ENCODE measurements at places on chromosomes 1 and 21.

DNA sequence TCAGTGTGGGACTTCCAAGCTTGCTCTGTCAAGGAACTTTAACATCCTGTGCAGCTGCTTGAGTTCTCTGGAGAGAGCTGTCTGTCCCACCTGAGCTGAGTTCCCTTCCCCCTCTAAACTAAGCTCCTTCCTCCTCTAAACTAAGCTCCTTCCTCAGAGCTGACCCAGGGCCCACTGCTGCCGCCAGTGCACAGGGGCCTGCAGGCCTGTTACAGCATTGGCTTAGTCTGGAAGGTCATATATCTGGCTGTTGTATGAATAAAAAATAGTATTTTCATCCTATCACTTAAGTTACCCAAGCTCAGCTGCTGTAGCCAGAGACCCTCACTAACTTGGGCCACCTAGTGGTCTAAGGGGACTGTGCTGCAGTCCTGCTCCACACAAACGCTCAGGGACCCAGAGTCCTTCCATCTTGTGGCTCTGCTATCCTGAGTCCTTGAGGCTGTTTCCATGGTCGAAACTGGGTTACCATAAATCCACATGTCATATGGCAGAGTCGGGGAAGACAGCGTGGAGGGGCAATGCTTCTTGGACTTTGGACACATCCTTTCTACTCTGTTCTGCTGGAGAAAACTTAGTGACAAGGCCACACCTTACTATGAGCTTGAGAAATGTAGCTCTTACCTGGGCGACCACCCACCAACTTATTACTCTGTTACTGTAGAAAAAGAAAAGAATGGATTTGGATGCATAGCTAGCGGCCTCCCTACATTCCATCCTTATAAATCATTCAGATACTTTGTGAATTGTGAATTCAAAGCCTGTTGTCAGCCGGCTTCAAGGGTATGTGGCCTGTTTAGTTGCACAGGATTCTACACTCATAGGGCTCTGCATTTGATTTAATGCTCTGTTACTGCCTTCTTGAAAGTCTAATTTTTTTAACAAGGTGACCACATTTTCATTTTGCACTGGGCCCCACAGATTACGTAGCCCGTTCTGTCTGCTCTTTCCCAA, 71.4 kb upstream of the GCLM start:
- H3K36me3 ChIP-seq, result no peaks in the 10 kb centered on the region
- DNase-seq, result peak; percentile 44
- H3K4me3 ChIP-seq, result no peak overlapping the region

GRCh38 chr21:43207043-43207315, 38.2 kb downstream of the CRYAA start:
- no peaks in the 10 kb centered on the region for H3K36me3 ChIP-seq
- no peak overlapping the region for H3K4me3 ChIP-seq
- no peak for DNase-seq

DNA sequence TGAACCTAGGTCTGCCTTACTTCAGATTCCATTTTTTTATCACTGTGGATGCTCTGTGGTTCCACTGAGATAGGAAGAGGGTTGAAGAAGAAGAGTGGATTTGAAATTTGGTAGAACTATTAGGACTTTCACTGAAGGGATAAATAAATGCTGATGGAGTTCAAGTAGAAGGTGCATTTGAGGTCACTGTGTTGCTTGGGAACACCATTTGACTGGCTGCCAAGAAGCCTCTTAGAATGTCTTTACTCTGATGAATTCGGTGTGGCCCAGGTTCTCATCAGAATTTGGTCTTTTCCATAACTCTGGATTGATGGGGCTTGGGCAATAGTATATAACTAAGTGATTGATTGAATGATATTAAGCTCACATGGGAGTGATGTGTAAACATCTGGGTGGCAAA, 11.9 kb downstream of the XPR1 start:
- H3K27me3 ChIP-seq, result no peaks in the 10 kb centered on the region
- H3K27ac ChIP-seq, result no peak overlapping the region
- peaks cover 3% of the 10 kb centered on the region for H3K36me3 ChIP-seq
- no peak for DNase-seq
- no peak overlapping the region for H3K4me3 ChIP-seq
- no peaks in the 10 kb centered on the region for H3K4me1 ChIP-seq

- H3K27me3 ChIP-seq, result peaks cover 4% of the 10 kb centered on the region
- no peak overlapping the region for H3K4me3 ChIP-seq
- no peaks in the 10 kb centered on the region for H3K36me3 ChIP-seq
- DNase-seq, result no peak
- peaks cover 19% of the 10 kb centered on the region for H3K4me1 ChIP-seq
- H3K27ac ChIP-seq, result no peak overlapping the region
Measured at GRCh38 chr1:2020310-2020655, 1.1 kb downstream of the GABRD start.

GRCh38 chr1:30855686-30856259, 52.8 kb downstream of the SDC3 start:
- no peak overlapping the region for H3K27ac ChIP-seq
- no peak overlapping the region for H3K4me3 ChIP-seq
- no peak for DNase-seq
- H3K27me3 ChIP-seq, result peaks cover 23% of the 10 kb centered on the region
- no peaks in the 10 kb centered on the region for H3K36me3 ChIP-seq

- no peak for DNase-seq
- H3K27me3 ChIP-seq, result no peaks in the 10 kb centered on the region
- H3K4me3 ChIP-seq, result no peak overlapping the region
- no peaks in the 10 kb centered on the region for H3K4me1 ChIP-seq
- no peak overlapping the region for H3K27ac ChIP-seq
Measured at GRCh38 chr1:150309758-150310508, 11.4 kb upstream of the PRPF3 start.

- no peaks in the 10 kb centered on the region for H3K36me3 ChIP-seq
- DNase-seq, result no peak
- no peaks in the 10 kb centered on the region for H3K4me1 ChIP-seq
- H3K27me3 ChIP-seq, result no peaks in the 10 kb centered on the region
Measured at GRCh38 chr1:180521474-180522212, 19.3 kb upstream of the ACBD6 start.

DNA sequence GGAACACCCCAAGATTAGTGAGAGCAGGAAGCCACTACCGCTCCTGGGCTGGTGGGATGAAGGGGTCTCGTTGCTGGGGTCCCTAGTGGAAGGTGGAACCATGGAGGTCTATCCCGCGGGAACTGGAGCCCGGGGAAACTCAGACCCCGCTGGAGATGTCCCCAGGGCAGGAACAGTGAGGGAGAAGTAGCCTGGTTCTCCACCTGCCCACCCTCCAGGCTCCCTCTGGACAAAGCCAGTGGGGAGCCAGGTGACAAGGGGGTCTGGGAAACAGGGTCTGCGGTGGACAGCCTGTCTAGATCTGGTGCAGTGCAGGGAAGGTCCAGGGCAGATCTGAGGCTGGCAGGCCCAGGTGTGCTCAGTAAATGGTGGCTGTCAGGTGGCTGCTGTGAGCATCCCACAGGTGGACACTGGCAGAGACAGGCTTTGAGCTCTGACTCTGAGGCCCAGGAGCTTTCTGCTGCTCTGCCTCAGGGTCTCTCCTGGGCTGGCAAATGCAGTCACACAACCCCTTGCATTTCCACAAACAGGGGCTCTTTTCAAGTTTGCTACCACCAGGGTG, 88.0 kb upstream of the TLR5 start:
- H3K4me3 ChIP-seq, result no peak overlapping the region
- H3K27me3 ChIP-seq, result no peaks in the 10 kb centered on the region
- no peak overlapping the region for H3K27ac ChIP-seq
- DNase-seq, result no peak
- H3K36me3 ChIP-seq, result no peaks in the 10 kb centered on the region

DNA sequence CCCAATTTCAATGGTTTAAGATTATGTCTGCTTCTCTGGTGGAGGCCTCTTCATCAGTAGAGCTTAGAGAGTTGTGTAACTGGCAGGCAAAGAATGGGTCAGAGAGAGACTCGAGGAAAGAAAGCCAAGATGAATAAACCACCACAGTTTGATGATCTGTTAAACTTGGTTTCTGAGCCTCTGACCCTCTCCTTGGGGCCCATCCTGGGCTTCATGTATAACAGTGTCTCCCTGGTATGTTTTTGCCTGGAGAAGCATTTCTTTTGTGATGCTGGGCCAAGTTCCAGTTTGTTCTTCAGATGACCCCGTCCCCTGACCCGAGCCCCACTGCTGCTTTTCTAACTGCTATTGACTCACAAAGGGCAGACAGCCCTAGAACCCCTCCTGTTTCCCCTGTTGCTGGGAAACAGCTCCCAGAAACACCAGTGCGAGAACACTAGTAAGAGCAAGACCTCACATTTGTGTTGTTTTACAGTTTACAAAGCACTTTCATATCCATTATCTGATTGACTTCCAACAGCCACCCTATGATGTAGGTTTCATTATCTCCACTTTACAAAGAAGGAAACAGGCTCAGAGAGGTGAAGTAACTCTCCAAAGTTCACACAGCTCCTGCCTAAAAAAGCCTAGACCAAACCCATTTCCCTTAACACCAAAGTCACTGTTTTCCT, 9.0 kb downstream of the CD2 start:
- H3K27ac ChIP-seq, result no peak overlapping the region
- H3K4me1 ChIP-seq, result peaks cover 27% of the 10 kb centered on the region
- H3K36me3 ChIP-seq, result no peaks in the 10 kb centered on the region
- no peaks in the 10 kb centered on the region for H3K27me3 ChIP-seq
- H3K4me3 ChIP-seq, result no peak overlapping the region
- no peak for DNase-seq

DNA sequence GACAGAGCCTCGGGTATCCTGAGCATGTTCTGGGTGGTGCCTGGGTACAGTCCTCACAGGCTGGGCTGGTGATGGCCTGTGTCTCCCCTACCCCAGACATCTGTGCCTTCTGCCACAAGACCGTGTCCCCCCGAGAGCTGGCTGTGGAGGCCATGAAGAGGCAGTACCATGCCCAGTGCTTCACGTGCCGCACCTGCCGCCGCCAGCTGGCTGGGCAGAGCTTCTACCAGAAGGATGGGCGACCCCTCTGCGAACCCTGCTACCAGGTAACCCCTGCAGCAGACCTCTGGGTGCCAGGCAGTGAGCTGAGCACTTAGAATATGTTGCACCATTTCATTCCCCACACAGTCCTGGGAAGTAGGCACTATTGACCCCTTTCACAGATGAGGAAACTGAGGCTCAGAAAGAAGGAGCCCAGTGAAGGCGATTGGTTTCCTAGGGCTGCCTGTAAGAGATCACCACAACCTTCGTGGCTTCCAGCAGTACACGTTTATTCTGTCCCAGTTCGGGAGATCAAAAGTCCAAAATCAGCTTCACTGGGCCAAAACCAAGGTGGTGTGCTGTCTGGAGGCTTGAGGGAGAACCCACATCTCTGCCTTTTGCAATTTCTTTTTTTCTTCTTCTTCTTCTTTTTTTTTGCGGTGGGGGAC, 11.8 kb downstream of the FBLIM1 start:
- no peaks in the 10 kb centered on the region for H3K27me3 ChIP-seq
- no peak overlapping the region for H3K27ac ChIP-seq
- no peaks in the 10 kb centered on the region for H3K4me1 ChIP-seq
- H3K4me3 ChIP-seq, result no peak overlapping the region
- no peak for DNase-seq
- H3K36me3 ChIP-seq, result no peaks in the 10 kb centered on the region

DNA sequence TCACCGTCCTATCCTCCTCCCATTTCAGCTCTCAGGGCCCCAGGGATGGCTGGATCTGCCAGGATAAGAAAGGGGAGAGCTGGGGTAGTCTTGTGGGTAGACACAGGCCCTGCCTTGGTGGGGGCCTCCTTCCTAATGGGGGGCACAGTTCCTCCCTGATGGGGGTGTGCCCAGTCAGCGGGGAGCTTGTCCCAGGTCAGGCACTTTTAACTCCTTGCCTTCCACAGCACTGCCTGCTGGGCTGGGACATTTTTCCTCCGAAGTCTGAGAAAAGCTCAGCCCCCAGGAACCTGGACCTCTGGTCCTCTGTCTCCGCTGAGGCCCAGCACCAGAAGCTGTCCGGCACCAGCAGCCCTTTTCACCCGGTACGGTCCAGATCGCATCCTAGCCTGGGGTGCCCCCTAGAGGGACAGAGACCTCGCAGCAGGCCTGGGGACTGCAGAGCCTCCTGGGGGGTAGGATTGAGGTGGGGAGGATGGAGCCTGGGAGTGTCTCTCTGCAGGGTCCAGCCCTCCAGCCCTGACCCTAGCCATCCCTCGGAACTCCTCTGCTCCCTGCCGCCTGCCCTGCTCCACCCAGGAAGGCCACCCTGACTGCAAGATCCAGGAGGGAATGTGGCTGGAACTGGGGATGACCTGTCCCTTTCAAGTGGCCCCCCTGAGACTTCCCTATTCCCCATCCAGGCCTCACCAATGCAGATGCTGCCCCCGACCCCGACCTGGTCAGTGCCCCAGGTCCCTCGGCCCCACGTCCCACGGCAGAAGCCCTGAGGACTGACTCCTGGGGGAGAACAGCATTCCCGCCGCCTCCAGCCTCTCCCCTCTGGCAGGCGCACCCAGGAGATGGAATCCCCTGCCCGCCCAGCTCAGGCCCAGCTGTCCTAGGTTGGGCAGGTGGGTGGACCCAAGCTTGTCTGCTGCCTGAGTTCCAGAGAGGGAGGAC, 12.0 kb downstream of the MIIP start:
- no peak overlapping the region for H3K4me3 ChIP-seq
- no peaks in the 10 kb centered on the region for H3K27me3 ChIP-seq
- H3K36me3 ChIP-seq, result peaks cover 17% of the 10 kb centered on the region
- H3K27ac ChIP-seq, result no peak overlapping the region
- DNase-seq, result no peak

GRCh38 chr1:40257313-40257687, 736 bp upstream of the ZMPSTE24 start:
- H3K36me3 ChIP-seq, result peaks cover 20% of the 10 kb centered on the region
- peak overlapping the region; percentile 98 for H3K4me3 ChIP-seq
- H3K27ac ChIP-seq, result peak overlapping the region; percentile 100
- H3K4me1 ChIP-seq, result peaks cover 18% of the 10 kb centered on the region
- no peak for DNase-seq
- no peaks in the 10 kb centered on the region for H3K27me3 ChIP-seq

GRCh38 chr1:203526130-203526529, 32.2 kb downstream of the OPTC start:
- DNase-seq, result no peak
- H3K36me3 ChIP-seq, result no peaks in the 10 kb centered on the region
- no peaks in the 10 kb centered on the region for H3K27me3 ChIP-seq
- no peak overlapping the region for H3K27ac ChIP-seq
- H3K4me3 ChIP-seq, result no peak overlapping the region

DNA sequence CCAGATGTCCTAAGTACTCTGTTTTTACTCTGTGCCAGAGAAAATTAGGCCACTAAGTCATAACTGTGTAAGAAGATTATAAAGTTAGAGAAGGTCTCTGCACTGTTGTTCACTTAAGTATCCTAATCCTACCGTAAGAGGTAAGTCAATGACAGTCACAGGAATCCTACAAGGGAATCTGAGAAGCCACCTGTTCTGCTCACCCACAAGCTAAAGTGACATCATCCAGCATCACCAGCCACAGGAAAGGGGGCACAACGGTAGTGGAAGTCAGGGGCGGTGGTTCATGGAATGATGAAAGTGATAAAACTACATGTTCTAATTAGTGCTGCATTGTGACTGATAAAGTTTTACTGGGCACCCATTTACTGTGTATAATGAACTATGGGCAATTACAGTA, 92.7 kb downstream of the PLD5 start:
- no peak overlapping the region for H3K27ac ChIP-seq
- H3K36me3 ChIP-seq, result no peaks in the 10 kb centered on the region
- H3K27me3 ChIP-seq, result no peaks in the 10 kb centered on the region

Measured in common myeloid progenitor, CD34-positive (primary cell).